ENCODE measurements at places on chromosomes 2 and 18. TPM values are rescaled to one million over a fixed set of nuclear protein-coding genes. Genes with fewer than 3 reads are reported as not detected.

GRCh38 chr2:239538357-239539052 lies 137.7 kb upstream of the HDAC4 start:
- no peak overlapping the region for H3K4me3 ChIP-seq
- no peaks in the 10 kb centered on the region for H3K36me3 ChIP-seq
- DNase-seq = no peak
- H3K27ac ChIP-seq = no peak overlapping the region
- H3K4me1 ChIP-seq = peaks cover under 1% of the 10 kb centered on the region

- DNase-seq = no peak
- peaks cover 8% of the 10 kb centered on the region for H3K27me3 ChIP-seq
- no peaks in the 10 kb centered on the region for H3K36me3 ChIP-seq
- H3K4me1 ChIP-seq = peaks cover 58% of the 10 kb centered on the region
- no peak overlapping the region for H3K4me3 ChIP-seq
These were observed 2.8 kb downstream of the KCTD1 start for GRCh38 chr18:26545335-26546123.

DNA sequence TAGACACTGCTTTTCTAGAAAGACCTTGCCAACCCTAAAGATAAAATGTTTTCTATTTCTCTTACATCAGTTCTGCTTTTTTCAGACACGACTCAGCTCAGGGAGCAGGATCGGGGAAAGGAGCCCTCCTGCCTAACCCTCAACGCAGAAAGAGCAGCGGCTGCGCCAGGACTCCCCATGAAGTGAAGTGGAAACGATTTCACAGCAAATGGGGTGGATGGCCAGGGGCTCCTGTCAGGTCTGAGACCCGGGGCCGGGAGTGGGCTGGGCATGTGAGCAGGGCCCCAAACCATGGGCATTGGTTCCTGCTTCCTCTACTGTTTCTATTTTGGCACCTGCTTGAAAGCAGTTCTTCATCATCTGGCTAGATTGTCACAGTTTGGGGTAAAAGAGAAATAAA lies 89.4 kb upstream of the PXDN start:
- H3K27ac ChIP-seq = no peak overlapping the region
- no peaks in the 10 kb centered on the region for H3K4me1 ChIP-seq
- no peak overlapping the region for H3K4me3 ChIP-seq
- H3K36me3 ChIP-seq = no peaks in the 10 kb centered on the region

- no peak overlapping the region for H3K4me3 ChIP-seq
- no peaks in the 10 kb centered on the region for H3K27me3 ChIP-seq
- H3K4me1 ChIP-seq = no peaks in the 10 kb centered on the region
- no peaks in the 10 kb centered on the region for H3K36me3 ChIP-seq
- H3K27ac ChIP-seq = no peak overlapping the region
These were observed 608.8 kb downstream of the ADCYAP1 start for GRCh38 chr18:1513519-1513918.

DNA sequence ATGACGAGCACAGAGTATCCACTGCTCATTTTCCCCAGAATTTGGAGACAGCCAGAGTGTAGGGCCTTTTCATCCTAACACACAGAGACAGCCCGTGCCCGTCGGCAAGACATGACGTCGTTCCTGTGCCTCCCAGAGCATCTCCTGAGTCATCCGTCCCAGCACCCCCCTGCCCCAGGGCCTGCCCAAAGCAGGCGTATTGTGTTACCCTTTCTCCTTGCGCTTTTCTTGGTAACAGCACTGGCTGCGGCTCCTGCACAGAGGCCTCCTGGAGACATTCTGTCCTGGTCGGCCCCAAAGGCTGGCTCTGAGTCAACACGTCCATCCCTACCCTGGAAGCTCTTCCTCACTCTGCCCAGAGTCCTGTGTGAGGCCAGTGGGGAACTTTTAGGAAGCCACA lies 217.1 kb downstream of the KLHL29 start:
- no peaks in the 10 kb centered on the region for H3K4me1 ChIP-seq
- DNase-seq = no peak
- H3K27ac ChIP-seq = no peak overlapping the region

GRCh38 chr18:3495691-3496430 lies 45.9 kb downstream of the TGIF1 start:
- H3K36me3 ChIP-seq = no peaks in the 10 kb centered on the region
- H3K4me1 ChIP-seq = peaks cover 11% of the 10 kb centered on the region
- DNase-seq = no peak
- H3K27ac ChIP-seq = no peak overlapping the region
- H3K4me3 ChIP-seq = no peak overlapping the region

GRCh38 chr18:13441736-13442135 lies 223.2 kb downstream of the LDLRAD4 start:
- H3K4me3 ChIP-seq = no peak overlapping the region
- DNase-seq = no peak
- H3K27me3 ChIP-seq = peaks cover 2% of the 10 kb centered on the region
- peaks cover 7% of the 10 kb centered on the region for H3K4me1 ChIP-seq
- H3K36me3 ChIP-seq = no peaks in the 10 kb centered on the region

DNA sequence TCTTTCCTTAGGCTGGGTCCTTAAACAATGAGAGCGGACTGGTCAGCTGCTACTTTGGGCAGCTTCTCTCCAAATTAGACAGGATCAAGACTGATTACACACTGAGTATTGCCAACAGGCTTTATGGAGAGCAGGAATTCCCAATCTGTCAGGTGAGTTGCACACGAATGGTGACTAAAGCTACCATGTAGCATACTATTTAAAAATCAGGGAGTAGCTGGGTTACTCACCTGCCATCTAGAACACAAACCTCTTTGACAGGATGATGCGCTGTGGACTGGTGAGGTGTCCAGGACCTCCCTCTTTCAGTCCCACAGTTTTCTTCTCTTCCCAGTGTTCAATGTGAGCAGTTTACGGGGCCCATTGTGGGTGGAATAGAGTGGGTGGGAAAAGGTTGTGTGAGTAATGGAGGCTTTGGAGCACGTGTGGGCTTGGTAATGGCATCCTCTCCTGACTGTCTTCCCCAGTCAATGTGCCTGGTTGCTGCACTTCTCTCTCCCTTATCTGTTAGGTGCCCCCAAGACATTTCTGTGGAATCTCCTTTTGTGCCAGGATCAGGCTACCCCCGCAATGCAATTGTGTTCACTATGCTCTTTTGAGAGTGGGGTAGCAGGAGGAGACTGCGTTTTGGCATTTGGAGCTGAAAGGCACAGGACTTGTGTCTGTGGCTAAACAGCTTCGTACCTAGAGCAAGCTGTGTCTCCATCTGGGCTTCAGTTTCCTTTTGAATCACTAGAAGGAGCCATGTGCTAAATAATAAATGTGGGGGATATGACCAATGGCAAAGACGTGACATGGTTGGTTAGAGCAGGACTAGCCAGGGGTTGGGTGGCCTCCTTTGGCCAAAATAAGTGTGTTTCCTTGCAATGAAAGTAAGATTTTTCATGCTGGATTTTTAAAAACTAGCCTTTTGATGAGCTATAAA lies 17.7 kb downstream of the SERPINB12 start:
- no peak overlapping the region for H3K27ac ChIP-seq
- H3K4me3 ChIP-seq = no peak overlapping the region
- peaks cover 1% of the 10 kb centered on the region for H3K27me3 ChIP-seq
- H3K36me3 ChIP-seq = no peaks in the 10 kb centered on the region
- no peak for DNase-seq

GRCh38 chr2:224793946-224794345 lies 77.8 kb upstream of the CCDC195 start:
- H3K27ac ChIP-seq = no peak overlapping the region
- peaks cover 2% of the 10 kb centered on the region for H3K27me3 ChIP-seq
- H3K36me3 ChIP-seq = peaks cover 58% of the 10 kb centered on the region
- H3K4me1 ChIP-seq = no peaks in the 10 kb centered on the region

- H3K27me3 ChIP-seq = peaks cover 3% of the 10 kb centered on the region
- no peaks in the 10 kb centered on the region for H3K36me3 ChIP-seq
- no peak for DNase-seq
- H3K4me1 ChIP-seq = no peaks in the 10 kb centered on the region
- no peak overlapping the region for H3K4me3 ChIP-seq
These were observed 69.2 kb downstream of the ADD2 start for GRCh38 chr2:70698847-70699246.

DNA sequence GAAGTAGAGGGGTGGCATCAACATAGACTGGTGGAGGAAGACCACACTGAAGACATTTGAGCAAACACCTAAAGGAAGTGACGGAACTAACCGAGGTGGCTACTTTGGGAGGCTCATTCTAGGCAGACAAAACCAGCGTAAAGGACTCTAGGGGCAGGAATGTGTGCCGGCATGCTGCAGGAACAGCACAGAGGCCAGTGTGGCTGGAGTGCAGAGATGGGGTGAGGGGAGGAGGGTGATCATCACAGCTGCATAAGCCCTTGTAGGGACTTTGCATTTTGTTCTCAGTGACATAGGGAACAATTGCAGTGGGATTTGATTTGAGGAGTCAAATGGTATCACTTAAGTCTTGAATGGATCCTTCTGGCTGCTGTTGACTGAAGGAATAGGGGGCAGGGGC lies 253.5 kb downstream of the NCKAP5 start:
- no peak overlapping the region for H3K27ac ChIP-seq
- H3K4me3 ChIP-seq = no peak overlapping the region
- H3K27me3 ChIP-seq = no peaks in the 10 kb centered on the region

GRCh38 chr2:239257511-239257937 lies 143.3 kb downstream of the HDAC4 start:
- H3K27ac ChIP-seq = peak overlapping the region; percentile 47
- peaks cover 10% of the 10 kb centered on the region for H3K36me3 ChIP-seq
- DNase-seq = no peak
- peaks cover 82% of the 10 kb centered on the region for H3K4me1 ChIP-seq

DNA sequence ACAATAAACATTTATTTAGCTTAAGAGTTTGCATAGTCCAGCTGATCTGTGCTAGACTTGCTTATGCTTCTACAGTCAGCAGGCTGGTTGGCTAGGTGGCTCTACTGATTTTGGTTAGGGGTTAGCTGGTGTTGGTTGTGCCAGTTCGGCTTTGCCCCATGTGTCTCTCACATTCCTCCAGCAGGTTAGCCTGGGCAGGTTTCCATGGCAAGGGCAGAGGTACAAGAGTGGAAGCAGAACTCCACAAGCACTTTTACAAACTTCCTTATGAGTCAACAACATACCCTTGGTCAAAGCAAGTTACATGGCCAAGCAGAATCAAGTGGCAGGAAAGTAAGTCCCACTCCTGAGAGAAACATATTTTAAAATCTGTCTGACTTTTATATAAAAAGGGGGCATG lies 82.3 kb downstream of the SS18 start:
- no peak overlapping the region for H3K27ac ChIP-seq
- peaks cover 12% of the 10 kb centered on the region for H3K36me3 ChIP-seq
- no peaks in the 10 kb centered on the region for H3K27me3 ChIP-seq
- no peak overlapping the region for H3K4me3 ChIP-seq
- DNase-seq = no peak

GRCh38 chr18:72652990-72653593 lies 109.0 kb upstream of the CBLN2 start:
- DNase-seq = no peak
- no peaks in the 10 kb centered on the region for H3K4me1 ChIP-seq
- no peaks in the 10 kb centered on the region for H3K36me3 ChIP-seq
- H3K4me3 ChIP-seq = no peak overlapping the region
- H3K27me3 ChIP-seq = no peaks in the 10 kb centered on the region

- no peak for DNase-seq
- peaks cover 3% of the 10 kb centered on the region for H3K27me3 ChIP-seq
- no peaks in the 10 kb centered on the region for H3K36me3 ChIP-seq
- no peak overlapping the region for H3K27ac ChIP-seq
- no peak overlapping the region for H3K4me3 ChIP-seq
- no peaks in the 10 kb centered on the region for H3K4me1 ChIP-seq
These were observed 1019.6 kb upstream of the PIK3C3 start for GRCh38 chr18:40935423-40935822.

- peak; percentile 5 for DNase-seq
- H3K36me3 ChIP-seq = no peaks in the 10 kb centered on the region
- H3K4me3 ChIP-seq = no peak overlapping the region
- H3K4me1 ChIP-seq = no peaks in the 10 kb centered on the region
- H3K27me3 ChIP-seq = no peaks in the 10 kb centered on the region
These were observed 28.4 kb upstream of the PUM2 start for GRCh38 chr2:20378891-20379519.

DNA sequence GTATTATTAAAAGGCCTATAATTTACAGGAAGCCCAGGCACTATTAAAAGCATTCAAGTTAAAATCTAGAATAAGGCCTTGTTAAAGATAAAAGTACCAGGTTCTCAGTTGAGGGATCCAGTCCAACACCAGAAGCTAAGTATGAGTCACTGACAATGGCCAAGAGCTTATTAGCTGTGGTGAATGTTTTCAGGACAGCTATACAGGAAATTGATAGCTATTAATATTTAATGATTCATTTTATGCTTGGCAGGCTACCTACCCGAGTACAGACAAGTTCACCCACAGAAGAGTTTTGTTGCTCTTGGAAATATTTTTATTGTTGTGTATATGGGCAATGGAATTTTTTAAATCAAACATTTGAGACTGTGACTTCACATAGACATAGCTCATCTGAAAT lies 729.6 kb upstream of the ZNF804A start:
- H3K27me3 ChIP-seq = no peaks in the 10 kb centered on the region
- H3K4me3 ChIP-seq = no peak overlapping the region
- no peaks in the 10 kb centered on the region for H3K36me3 ChIP-seq
- DNase-seq = no peak
- H3K4me1 ChIP-seq = no peaks in the 10 kb centered on the region
- no peak overlapping the region for H3K27ac ChIP-seq

DNA sequence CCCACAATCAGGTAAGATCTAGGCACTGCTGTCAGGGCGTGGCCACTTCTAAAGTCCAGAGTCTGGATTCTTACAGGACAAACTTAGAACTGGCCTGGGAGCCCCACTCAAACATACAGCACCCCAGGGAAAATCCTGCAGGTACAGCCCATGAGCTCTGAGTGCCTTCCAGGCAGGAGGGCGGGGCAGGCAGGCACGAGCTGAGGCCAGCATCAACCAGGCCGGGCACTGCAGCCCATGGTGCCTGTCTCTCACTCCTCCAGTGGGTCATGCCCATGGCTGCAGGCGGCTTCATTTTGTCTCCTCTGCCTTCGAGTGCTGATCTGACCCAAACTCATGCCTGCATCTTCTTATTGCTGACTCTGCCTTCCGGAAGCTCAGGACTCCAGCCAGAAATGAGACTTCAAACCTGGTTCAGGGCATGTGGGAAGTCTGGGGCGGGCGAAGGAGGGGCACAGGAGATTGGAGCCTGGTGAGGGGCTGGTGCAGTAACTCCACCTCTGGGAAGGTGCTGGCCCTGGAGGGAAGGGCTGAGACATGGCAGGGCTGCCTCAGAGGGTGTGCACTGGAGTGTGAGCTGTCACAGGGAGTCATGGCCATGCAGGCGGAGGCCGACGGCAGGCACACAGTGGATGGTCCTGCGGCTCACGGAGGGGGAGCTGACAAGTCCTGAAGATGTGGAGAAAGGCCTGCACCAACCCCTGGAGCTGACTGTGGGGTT lies 40.5 kb downstream of the HS6ST1 start:
- H3K4me3 ChIP-seq = no peak overlapping the region
- H3K27me3 ChIP-seq = peaks cover 1% of the 10 kb centered on the region
- H3K4me1 ChIP-seq = peaks cover 90% of the 10 kb centered on the region
- H3K36me3 ChIP-seq = peaks cover 6% of the 10 kb centered on the region

Gene PTPN4
- polyA plus RNA-seq = 172 TPM

Gene EPB41L5
- 1.5 TPM for polyA plus RNA-seq

Gene TUBB8B
- polyA plus RNA-seq = not detected

Gene AKAIN1
- not detected for polyA plus RNA-seq

Gene DNAH7
- not detected for polyA plus RNA-seq

Gene KCNG2
- polyA plus RNA-seq = not detected

Gene RTKN
- polyA plus RNA-seq = 8.4 TPM

Gene SLC4A5
- polyA plus RNA-seq = not detected

Gene LYPD6B
- polyA plus RNA-seq = not detected
